ENCODE measurements at places on chromosomes 1 and 21.

GRCh38 chr1:170666541-170667254 lies 2.8 kb downstream of the PRRX1 start:
- no peak for DNase-seq

DNA sequence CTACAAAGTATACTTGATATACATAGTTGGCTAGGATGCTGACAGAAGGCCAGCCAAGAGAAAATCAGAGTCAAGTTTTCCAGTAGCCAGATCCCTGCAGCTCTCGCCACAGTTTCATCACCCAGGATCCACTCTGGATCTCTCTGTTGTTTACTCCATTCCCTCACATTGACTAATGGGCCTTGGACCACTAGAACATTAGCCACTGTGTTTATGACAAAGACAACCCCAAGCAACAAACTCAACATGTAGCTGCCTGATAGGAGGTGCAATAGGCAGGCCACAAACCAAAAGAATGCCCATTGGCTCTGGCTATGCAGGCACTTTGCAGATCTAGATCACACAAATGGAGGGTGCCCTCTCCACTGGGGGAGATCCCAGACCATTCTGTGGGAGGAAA lies 44.2 kb downstream of the ARHGEF11 start:
- DNase-seq = no peak

GRCh38 chr1:31336687-31337467 lies 36.0 kb downstream of the FABP3 start:
- no peak for DNase-seq

- DNase-seq = no peak
Observed at GRCh38 chr1:201614262-201615015, 75.5 kb downstream of the NAV1 start.

- no peak for DNase-seq
Observed at GRCh38 chr1:83958704-83959103, 40.2 kb downstream of the TTLL7 start.

DNA sequence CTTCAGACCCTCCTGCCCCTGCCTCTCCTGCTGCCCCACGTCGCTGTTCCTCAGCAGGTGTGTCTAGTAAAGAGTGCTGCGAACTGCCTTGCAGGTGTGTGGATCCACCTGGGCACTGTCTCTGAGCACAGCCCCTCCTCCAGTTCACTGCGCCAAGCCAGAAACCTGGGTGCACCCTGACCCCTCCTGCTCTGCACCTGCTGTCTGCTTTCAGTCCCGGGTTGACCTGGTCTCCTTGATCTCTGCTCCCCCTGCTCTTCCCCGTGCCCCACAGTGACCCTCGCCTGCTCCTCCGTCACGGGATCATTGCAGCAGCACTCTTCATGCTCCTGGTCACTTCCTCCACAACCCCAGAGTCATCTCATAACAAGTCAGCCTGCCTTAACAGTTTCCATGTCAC lies 6.5 kb downstream of the A3GALT2 start:
- DNase-seq = no peak

- DNase-seq = no peak
Observed at GRCh38 chr1:20115916-20116315, 3.4 kb downstream of the PLA2G2D start.

Measured in NCI-H1694 treated with DMSO at 0.1 percent for 48 hours (cell line).